ENCODE measurements at places on chromosomes 5 and 9. TPM values are rescaled to one million over a fixed set of nuclear protein-coding genes. Genes with fewer than 3 reads are reported as not detected.

Gene TCF7
- 3.6 TPM for total RNA-seq

Gene OR1J2
- 0.42 TPM for total RNA-seq

Gene ATOSB
- total RNA-seq, result 11.5 TPM

Gene KCNV2
- not detected for total RNA-seq

Gene DIRAS2
- 3.9 TPM for total RNA-seq

Gene WNK2
- total RNA-seq, result 40.0 TPM

Gene HAND1
- not detected for total RNA-seq

Gene ALDH1A1
- 18.7 TPM for total RNA-seq

Gene PCDHB8
- total RNA-seq, result 1.7 TPM

Measured in ureter (tissue), 1 donor.